Activated CD4-positive, alpha-beta memory T cell treated with anti-CD3 and anti-CD28 coated beads for 36 hours (primary cell): ENCODE measurements at places on chromosomes 11 and 22. TPM values are rescaled to one million over a fixed set of nuclear protein-coding genes. Genes with fewer than 3 reads are reported as not detected.

GRCh38 chr11:130202818-130203689, 43.5 kb downstream of the ST14 start:
- DNase-seq, result no peak
- no peaks in the 10 kb centered on the region for H3K4me1 ChIP-seq
- H3K4me3 ChIP-seq, result no peak overlapping the region
- H3K27ac ChIP-seq, result no peak overlapping the region

- H3K27ac ChIP-seq, result no peak overlapping the region
- H3K36me3 ChIP-seq, result peaks cover 7% of the 10 kb centered on the region
- no peak overlapping the region for H3K4me3 ChIP-seq
- H3K27me3 ChIP-seq, result peaks cover 11% of the 10 kb centered on the region
Observed at GRCh38 chr11:3345736-3346135, 33.2 kb downstream of the ZNF195 start.

DNA sequence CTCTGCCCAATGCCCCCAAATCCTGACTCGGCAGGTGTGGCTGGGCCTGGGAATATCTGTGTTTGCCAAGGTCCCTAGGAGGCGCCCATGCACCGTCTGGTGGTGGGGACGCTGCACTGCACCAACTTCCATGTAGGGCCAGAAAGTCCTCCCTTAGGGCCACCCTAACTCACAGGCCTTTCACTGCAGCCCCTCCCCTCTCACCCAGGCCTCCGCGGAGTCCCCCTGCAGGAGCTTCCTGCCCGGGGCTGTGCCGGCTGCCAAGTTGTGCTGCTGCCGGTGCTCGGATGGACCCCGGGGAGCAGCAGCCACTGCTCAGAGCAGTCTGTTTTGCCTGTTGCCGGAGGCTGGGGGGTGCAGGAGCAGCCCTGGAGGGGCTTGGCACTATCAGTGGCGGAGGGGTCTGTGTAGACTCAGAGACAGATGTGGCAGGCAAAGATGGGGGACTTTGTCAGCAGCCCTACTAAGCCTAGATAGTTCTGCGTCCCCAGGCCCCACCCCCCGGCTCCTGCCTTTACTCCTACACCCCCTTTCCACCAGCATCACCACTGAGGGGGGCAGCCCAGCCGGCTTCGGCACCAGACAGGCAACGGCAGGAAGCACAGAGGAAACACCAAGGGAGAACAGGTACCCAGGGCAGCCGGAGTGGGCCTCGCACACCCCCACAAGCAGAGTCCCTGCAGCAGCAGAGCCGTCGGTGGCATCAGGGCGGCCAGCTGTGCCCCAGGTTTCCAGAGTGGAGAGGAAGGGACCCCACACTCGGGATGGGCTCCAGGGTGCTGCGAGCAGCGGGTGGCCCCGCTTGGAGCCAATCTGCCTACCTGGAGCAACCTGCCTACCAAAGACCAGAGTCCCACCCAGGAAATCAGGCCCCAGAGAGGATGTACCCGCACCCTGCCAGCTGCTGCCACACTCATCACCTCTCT, 124.3 kb downstream of the TRIM29 start:
- H3K27me3 ChIP-seq, result peaks cover 44% of the 10 kb centered on the region
- DNase-seq, result peak; percentile 16
- no peak overlapping the region for H3K27ac ChIP-seq
- no peaks in the 10 kb centered on the region for H3K36me3 ChIP-seq

GRCh38 chr22:46377525-46378425, 42.3 kb downstream of the TRMU start:
- no peak overlapping the region for H3K27ac ChIP-seq
- no peaks in the 10 kb centered on the region for H3K36me3 ChIP-seq
- no peak for DNase-seq
- peaks cover 14% of the 10 kb centered on the region for H3K4me1 ChIP-seq
- no peak overlapping the region for H3K4me3 ChIP-seq

DNA sequence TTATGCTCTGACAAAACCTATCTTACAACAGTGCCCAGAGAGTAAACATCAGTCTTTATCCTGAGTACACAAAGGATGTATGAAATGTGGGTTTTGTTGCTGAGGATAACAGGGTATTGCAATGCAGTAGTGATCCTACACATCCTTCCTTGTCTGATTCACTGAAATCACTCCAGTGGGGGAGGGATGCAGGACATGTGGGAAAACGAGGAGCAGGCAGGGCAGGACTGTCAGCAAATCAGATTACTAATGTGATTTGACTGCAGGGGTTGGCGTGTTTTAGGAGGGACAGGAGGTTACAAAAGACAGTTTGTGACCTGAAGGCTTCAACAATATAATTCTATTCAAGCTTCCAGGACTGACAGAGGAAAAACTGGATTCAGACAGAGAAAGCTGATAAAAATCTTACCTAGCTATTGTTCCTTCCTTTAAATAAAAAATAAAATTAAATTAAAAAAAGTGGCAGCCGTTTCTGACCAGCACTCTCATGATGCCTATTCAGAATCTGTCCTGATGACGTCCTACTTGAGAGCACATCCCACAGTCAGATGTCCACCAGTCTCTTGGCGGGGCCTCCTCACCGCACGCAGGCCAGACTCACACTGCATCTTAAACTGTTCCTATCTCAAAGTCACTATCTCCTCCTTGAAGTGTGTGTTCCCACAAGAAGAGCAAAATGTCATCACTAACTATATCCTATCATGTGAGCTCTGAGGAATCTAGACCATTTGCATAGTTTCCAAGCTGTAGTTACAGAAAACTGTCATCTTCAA, 50.6 kb upstream of the MN1 start:
- no peak for DNase-seq
- H3K4me3 ChIP-seq, result no peak overlapping the region
- peaks cover 69% of the 10 kb centered on the region for H3K36me3 ChIP-seq
- H3K27me3 ChIP-seq, result no peaks in the 10 kb centered on the region
- peaks cover 9% of the 10 kb centered on the region for H3K4me1 ChIP-seq

Gene PLAAT5
- 0.15 TPM for total RNA-seq

Gene FRMD8
- 37.9 TPM for total RNA-seq

Gene CHRM1
- total RNA-seq, result not detected
